NCI-H146 (cell line): ENCODE measurements at places on chromosomes 2 and 18.

- no peak for DNase-seq
Measured at GRCh38 chr18:33350256-33350655, 90.3 kb downstream of the CCDC178 start.

DNA sequence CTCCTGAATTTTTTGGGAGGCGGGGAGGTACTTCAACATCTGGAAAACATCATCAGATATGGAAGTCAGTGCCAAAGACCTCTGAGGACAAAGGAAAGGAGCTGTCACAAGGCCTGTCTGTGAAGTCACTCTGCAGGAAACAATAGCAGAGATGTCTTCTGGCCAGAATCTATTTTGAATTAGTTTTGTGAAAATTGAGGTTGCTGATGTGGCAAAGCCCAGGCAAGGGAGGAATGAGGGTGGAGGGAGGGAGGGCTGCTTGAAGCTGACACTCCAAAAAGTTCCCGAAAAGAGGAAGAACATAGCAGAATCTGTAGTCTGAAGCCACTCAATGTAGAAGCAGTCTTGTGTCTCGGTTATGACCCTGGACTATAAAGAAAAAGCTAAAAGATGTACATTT is 151.1 kb upstream of the LHCGR start:
- DNase-seq, result no peak

GRCh38 chr2:174972924-174973323 is 32.3 kb downstream of the CHN1 start:
- DNase-seq, result no peak

GRCh38 chr2:191245869-191246531 is 796 bp downstream of the MYO1B start:
- peak; percentile 60 for DNase-seq

DNA sequence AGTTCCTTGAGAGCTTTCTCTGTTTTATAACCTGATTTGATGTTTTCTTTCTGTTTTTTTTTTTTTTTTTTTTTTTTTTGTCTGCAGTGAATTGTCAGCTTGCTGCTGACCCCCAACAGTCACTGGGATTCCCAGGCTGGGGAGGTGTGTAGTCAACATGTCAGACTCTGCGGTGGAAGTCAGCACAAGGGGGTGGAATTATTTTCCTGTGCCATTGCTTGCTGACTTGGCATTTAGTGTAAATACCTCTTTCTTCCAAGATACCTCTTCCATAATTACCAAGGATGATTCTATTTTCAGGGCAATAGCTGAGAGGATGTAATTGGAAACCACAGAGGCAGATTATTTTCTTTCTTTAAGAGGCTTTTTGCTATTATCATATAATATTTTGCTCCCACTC is 266.3 kb downstream of the CCDC85A start:
- no peak for DNase-seq

DNA sequence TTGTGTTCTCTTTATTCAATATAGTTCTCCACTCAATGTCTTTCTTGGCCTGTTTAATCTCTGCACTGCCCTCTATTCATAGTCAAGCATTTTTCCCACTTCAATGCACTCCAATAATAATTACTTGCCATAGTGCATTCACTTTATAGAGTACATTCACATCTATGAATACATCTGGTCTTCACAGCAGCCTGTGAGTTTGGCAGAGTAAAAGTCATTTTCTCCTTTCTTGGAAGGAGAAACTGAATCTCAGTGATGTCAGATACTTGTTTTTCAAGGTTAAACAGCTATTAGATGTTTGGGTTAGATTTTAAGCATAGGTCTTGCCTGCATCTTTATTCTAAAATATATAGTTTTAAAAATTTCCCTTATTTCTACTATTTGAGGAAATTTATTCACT is 373.2 kb downstream of the TRIB2 start:
- DNase-seq, result no peak

DNA sequence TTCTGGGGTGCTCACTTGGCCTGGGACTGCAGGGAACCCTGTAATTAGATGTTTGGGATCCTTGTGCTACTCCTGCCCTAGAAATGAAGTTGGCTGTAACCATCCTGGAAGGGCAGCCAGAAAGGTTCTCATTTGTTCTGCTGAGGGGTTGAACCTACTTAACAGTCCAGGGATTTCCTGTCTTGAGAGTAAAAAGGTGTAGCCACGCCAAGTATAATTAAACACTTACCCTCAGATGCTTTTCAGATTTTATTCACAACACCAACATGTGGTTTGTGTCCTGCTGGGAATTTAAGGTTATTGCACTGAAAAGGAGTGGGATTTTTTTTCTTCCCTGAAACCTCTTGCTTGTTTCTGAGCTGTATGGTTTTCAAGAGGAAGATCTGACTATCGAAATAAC is 222.4 kb upstream of the APCDD1 start:
- DNase-seq, result no peak

- DNase-seq, result no peak
Measured at GRCh38 chr2:239245107-239245506, 155.7 kb downstream of the HDAC4 start.

- no peak for DNase-seq
Measured at GRCh38 chr2:235909358-235909757, 258.8 kb downstream of the GBX2 start.

- no peak for DNase-seq
Measured at GRCh38 chr2:137927846-137928245, 36.4 kb upstream of the HNMT start.

DNA sequence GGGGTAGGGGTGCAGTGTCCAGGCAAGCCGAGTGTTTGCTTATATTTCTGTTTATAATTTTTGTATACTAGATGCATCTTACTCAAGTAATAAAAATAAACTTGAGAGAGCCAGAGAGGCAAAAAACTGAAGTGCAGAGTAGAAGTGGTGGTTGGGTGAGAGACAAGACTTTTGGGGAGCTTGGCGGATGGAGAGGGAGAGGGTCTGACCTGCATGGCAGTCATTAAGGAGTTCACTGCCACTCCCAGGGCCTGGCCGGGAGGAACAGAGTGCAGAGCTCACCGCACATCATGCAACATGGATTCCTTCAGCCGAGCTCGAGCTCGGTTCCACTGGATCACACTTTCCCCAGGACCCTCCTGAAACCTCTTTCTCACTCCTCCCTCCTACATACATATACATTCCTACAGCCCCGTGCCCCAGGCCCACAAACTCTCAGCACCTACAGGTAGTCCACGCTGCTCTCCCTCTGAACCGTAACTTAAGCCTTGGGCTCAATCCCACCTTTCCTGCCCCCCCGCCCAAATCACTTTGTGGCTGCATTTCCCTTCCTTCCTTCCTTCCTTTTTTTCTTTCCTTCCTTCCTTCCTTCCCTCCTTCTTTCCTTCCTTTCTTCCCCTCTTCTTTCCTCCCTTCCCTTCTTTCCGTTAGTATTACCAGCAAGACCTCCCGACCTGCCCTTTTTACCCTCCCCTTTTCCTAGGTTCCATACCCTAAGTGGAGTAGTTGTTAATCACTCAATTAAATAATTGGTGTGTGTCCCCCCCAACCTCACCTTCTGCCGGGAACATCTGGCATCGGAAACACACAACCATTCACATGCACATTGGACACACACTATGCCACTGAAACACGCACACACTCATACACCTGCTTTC is 37.1 kb upstream of the ATP6V1B1 start:
- DNase-seq, result no peak

GRCh38 chr2:122831649-122832048 is 1076.2 kb downstream of the TSN start:
- peak; percentile 18 for DNase-seq

DNA sequence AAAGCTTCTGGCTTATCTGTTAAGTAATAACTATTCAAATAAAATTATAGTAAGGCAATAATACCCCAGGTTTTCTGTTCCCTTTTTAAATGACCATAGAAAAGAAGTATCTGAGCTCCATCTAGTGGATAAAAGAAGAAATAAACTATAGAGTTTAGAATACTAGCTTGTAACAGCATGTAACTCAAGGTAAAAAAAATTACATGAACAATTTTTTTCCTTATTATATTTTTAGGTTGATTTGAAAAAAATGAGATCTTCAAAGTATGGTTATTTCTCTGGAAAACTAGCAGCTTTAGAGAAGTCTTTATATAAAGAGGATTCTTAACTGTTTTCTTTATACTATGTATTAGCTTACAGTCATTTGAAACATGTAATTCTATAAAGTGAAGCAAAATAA is 58.1 kb downstream of the NCKAP1 start:
- DNase-seq, result peak; percentile 36

DNA sequence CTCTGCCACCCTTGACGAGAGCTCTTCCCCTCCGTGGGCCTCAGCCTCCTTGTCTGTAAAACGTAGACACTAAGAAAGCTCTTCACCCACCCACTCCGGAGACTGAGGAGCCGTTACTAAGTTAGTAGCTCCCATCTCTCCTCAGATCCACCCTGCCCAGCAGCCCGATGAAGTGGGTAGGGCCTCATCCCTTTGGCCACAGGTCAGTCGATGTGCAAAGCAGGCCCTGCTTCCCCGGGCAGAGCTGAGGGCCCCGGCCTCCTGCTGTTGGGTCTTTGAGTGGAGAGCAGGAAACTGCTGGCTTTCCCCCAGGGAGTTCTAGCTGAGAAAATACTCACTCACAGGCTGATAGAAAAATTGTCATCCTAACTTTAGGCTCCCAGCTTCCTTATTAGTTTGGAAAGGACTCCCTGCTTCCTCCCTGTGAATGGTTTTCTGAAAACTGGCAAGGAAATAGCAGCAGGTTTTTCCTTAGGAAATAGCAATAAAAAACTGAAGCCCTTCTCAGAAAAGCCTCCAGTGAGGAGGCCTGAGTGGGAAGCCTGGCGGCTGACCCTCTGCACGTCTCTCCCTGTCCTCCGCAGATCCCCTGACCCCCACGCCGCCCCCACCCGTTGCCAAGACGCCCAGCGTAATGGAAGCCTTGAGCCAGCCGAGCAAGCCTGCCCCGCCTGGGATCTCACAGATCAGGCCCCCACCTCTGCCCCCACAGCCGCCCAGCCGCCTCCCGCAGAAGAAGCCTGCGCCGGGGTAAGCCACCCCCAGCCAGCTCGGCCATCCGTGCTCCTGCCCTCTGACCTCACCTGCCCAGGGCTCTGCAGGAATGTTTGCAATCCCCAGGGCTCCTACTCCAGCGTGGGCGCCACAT is 30.2 kb downstream of the ITGB1BP1 start:
- DNase-seq, result peak; percentile 47

DNA sequence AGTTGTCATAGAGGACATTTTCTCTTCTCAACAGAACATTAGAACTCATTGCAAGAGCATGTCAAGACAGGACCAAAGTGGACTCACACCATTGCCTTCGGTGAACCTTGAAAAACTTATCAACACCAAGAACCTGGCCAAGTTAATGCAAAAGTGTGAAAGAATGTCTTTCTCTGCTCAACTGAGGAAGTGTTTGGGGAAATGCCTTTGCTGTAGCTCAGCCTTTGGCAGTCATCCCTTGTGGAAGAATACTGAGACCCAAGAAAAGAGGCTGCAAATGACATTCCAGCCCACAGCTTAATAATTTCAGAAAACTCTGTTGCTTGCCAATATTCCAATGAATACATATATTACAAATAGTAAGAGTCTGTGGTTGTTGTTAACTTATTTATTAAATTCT is 728.8 kb upstream of the PIK3C3 start:
- no peak for DNase-seq

DNA sequence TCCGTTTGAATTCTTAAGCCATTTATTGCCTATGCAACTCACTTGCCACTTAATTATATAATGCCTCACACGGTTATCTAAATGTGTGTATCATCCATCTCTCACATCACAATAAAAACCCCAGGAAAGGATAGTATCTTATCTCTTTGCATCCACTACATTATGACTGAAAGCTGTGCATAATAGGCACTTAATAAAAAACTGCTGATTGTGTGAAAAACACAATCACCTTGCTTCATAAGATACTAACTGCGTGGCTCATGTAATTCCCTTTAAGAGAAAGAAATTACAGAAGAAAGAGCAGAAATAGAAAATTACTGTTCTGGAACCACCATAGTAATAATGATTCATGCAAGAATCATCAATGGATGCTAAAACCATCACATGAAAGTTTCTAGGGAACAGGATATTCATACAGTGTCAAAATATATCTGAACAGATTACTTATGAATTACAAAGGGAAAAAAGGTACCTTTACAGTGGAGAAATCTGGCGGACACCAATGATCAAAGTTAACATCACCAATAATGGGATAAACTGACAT is 29.3 kb downstream of the CUL3 start:
- no peak for DNase-seq

DNA sequence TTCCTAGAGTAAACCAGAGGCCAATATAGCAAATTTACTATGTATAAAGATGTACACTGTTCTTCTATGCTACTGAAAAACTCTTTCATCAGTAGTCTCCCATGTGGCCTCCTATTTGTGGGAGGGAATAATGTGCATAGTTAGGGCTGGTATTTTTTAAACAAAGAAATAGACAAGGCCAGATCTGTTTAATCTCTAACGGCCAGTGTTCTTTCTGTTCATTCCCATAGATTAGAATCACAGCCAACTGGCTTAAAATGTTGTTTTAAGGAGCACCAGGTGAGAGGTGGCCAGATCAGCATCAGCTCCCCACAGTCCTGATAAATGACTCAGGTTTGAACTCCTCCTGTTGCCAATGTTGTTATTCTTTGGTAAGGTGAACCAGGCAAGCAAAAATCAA is 12.1 kb downstream of the LYPD6 start:
- DNase-seq, result no peak

DNA sequence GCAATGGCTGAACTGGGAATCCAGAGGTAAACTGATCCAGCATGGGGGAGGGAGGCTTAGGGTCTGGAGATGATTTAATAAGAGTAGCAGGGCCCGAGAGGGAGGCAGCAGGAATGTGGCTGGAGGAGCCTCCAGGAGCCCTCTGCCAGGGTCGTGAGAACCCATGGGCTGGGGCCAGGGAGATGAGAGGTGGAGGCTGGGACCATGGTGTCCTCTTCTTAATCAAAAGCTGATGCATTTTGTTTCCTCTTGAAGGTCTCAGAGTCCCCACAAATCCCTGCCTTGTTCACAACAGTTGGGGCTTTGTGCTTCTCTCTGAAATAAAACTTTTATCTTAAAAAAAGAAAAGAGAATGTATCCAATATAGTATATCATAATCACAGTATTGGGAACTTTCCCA is 123.7 kb upstream of the ZNF516 start:
- no peak for DNase-seq

- no peak for DNase-seq
Measured at GRCh38 chr2:8277921-8278571, 403.8 kb upstream of the ID2 start.

GRCh38 chr2:124875627-124876244 is 850.6 kb downstream of the CNTNAP5 start:
- no peak for DNase-seq

- DNase-seq, result peak; percentile 12
Measured at GRCh38 chr2:66430505-66431273, 4.2 kb upstream of the MEIS1 start.

DNA sequence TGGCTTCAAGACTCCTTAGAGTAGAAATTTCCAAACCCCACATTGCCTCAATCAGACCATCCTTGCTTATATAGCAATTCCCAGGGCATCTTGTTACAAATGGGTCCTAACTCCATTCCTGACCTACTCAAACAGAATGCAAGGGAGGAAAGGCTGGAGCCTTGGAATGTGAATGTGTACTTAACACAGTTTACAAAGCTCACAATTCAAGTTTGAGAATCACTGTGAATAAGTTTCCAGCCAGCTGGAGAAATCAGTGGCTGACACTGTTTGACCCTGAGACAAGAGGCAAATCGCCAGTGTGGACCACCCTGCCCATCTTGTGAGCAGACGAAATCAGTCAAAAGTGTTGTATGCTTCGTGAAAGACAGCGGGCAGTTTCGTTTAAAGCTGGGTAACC is 65.5 kb downstream of the SOWAHC start:
- no peak for DNase-seq
